ENCODE measurements at places on chromosomes 1 and 21. TPM values are rescaled to one million over a fixed set of nuclear protein-coding genes. Genes with fewer than 3 reads are reported as not detected.

The ETNK2 gene
- 5.0 TPM for polyA plus RNA-seq

The ELF3 gene
- polyA plus RNA-seq: not detected

The FAM229A gene
- polyA plus RNA-seq: 2.9 TPM

The FMO4 gene
- polyA plus RNA-seq: 1.4 TPM
